ENCODE measurements at places on chromosomes 7 and 10. TPM values are rescaled to one million over a fixed set of nuclear protein-coding genes. Genes with fewer than 3 reads are reported as not detected.

Gene FAM25A
- not detected for total RNA-seq

Gene GPR141
- not detected for total RNA-seq

Gene CDCA7L
- 18.1 TPM for total RNA-seq

Gene CNNM1
- 1.2 TPM for total RNA-seq

Gene ZNF804B
- 0.55 TPM for total RNA-seq

Gene TYSND1
- total RNA-seq = 8.6 TPM

Gene NAT16
- 0.19 TPM for total RNA-seq

Gene CNTNAP2
- total RNA-seq = 0.78 TPM

Gene NPY4R2
- total RNA-seq = not detected

Gene KCP
- total RNA-seq = 0.46 TPM

Gene CYP2C19
- 0.40 TPM for total RNA-seq

Gene PRKAR2B
- 5.8 TPM for total RNA-seq

Gene PTF1A
- total RNA-seq = 48.9 TPM

Gene FXYD4
- 0.31 TPM for total RNA-seq

All from pancreas (tissue), 10 donors.